Sciatic nerve (tissue), 2 donors: ENCODE measurements at places on chromosomes 6 and 20. TPM values are rescaled to one million over a fixed set of nuclear protein-coding genes. Genes with fewer than 3 reads are reported as not detected.

CLDN20 gene
- total RNA-seq, result 2.2 TPM

DNA sequence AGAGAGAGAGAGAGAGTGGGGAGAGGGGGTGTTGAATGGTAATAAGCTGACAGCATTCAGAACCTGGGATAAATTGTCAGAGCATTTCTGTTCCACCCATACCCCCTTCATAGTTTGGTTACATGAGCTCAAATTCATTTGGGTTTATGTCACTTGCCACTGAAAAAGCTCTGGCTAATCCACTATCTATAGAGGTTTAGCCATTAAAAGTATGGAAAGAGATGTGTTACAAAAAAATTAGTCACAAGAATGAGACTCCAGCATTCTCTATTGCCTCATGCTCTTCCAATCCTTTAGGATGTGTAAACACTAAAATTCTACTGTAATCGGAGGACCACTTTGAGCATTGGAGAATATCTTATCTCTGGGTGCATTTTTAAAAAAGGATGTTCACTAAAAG, 297.6 kb upstream of the TCF21 start:
- no peak for DNase-seq

GATA5 gene
- 0.22 TPM for total RNA-seq

DNA sequence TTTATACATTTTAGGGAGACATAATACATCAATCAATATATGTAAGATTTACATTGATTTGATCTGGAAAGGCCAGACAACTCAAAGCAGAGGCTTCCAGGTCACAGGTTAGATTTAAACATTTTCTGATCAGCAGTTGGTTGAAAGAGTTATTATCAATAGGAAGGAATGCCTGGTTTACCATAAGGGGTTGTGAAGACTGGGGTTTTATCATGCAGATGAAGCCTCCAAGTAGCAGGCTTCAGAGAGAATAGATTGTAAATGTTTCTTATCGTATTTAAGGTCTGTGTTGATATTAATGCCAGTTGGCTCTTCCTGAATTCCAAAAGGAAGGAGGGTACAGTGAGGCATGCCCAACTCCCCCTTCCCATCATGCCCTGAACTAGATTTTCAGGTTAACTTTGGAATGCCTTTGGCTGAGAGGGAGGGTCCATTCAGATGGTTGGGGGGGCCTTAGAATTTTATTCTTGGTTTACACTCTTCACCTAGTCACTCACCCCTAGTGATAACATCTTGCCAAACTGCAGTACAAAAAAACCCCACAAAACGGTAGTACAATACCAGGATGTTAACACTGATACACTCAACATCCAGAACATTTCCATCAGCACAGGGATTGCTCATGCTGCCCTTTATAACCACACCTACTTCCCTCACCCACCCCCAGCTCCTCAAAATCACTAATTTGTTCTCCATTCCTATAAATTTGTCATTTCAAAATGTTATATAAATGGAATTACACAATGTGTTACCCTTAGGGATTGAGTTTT, 259.6 kb upstream of the PLN start:
- DNase-seq, result no peak

DNA sequence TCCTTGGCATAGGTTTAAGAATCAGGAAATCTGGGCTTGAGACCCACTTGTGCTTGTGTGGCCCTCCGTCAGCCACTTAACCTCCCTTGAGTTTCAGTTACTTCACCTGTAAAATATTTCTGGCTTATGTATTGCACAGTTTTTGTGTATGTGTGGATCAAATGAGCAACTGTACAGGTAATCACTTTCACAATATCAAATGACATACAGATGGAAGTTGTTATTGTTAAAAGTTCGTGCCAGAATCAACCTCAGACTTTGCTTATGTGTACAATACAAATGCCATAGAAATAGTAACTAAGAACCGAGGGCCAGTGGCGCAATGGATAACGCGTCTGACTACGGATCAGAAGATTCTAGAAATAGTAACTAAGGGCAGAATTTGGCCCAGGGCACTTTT, 65.6 kb upstream of the KIF13A start:
- DNase-seq, result no peak

DNA sequence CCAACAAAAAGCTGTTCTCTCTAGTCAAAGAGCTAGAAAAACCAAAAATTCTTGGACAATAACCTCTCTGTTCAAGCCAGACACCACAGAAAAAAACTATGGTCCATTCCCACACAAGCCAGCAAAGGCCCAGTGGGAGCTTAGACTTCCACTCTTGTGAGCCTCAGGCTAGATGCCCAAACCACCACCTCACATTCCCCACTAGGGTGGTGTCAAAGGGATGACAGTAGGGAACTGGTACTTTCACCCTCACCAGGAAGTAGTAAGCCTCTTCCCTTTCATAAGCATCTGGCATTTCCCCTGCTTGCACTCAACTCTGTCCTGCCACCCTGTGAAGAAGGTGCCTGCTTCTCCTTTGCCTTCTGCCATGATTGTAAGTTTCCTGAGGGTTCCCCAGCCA, 58.4 kb upstream of the RNF217 start:
- no peak for DNase-seq

DNA sequence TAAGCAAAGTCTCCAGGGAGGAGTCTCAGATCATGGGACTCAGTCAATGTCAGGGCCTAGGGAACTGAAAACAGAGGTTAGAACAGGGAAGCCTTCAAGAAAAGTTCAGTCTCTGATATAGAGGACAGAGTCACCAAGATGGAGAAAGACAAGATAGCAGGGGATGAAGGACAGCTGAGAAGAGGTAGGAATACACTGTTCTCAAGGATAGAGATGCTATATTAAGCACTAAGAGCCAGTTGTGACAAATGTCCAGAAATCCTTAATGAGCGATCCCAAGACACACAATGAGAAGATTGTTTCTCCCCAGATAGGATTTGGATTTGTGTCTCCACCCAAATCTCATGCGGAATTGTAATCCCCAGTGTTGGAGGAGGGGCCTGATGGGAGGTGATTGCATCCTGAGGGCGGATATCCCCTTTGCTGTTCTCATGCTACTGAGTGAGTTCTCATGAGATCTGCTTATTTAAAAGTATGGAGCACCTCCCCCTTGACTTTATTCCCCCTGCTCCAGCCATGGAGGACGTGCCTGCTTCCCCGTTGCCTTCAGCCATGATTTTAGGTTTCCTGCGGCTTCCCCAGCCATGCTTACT, 168.2 kb downstream of the AKAP7 start:
- no peak for DNase-seq

DNA sequence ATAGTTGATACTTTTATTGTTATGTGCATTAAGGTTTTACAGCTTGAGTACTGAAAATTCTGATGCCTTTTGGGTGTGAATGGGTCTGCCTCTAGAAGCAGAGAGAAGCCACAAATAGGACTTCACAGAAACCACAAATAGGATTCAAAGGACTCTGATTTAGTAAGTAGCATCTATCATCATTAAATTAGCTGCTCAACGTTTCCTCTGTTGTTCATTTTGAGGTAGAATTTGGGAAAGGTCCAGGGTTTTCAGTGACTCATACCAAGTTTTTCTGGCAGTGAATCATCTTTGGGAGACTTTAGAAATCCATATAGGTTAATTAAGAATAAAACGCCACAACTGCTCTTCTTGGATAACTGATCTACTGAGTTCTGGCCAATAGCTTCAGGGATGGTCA, 105.1 kb downstream of the PHF3 start:
- no peak for DNase-seq

GRCh38 chr20:10790013-10790412, 116.2 kb upstream of the JAG1 start:
- DNase-seq, result no peak

DNA sequence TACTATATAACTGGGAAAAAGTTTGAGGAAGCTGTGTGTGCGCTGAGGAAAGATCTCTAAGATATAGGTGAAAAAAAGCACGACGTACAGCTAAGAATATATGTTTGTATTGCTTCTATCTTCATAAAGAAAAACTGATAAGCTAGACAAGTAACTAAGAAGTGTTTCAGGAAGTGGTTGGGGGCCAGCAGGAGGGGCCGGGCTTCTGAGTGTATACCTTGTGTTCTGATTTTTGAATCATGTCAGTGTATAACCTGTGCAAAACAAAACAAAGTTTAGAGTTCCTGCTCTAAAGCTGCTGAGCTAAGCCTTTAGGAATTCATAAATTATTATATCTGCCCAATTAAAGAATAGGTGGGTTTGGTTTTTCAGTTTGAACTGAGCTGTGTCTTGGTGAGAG, 7.9 kb upstream of the OSER1 start:
- DNase-seq, result no peak

DNA sequence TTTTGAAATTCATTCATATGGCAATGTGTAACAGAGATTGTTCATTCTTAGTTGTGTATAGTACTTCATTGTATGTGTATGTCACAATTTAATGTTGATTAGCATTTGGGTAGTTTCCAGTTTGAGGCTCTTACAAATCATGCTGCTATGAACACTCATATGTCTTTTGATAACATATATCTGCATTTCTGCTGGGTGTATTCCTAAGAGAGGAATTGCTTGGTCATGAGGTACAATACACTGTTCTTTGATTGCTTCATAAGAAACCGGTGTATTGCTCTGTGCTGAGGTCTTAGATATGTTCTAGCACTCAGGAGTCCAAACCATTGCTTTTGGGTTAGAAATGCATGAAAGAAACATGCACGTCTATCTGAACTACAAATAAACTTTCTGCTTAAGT, 492.9 kb upstream of the JAG1 start:
- no peak for DNase-seq
